ENCODE measurements at places on chromosomes 6 and 20. TPM values are rescaled to one million over a fixed set of nuclear protein-coding genes. Genes with fewer than 3 reads are reported as not detected.

- no peak for DNase-seq
Measured at GRCh38 chr6:33934731-33935270, 131.0 kb upstream of the MLN start.

GRCh38 chr6:93416571-93417420 is 2.6 kb downstream of the EPHA7 start:
- DNase-seq: peak; percentile 57

- no peak for DNase-seq
Measured at GRCh38 chr6:132023490-132023889, 72.3 kb upstream of the CCN2 start.

DNA sequence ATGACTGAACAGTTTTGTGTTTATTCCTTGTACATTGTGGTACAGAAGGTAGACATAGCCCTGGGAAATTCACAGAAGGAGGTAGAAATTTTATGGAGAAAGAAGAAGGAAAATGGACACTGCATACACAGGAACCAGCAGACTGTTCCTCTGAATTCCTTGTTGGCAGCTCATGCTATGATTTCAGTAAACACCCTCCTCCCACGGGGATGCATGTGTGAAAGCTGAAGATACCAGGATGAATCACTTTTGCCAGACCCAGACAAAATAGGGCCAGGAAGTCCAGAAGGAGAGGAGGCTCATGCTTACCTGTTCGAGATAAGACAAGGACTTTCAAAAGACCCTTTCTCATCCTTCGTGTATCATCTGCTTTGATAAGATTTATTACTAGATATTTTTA is 110.3 kb upstream of the GGTLC1 start:
- DNase-seq: no peak

DNA sequence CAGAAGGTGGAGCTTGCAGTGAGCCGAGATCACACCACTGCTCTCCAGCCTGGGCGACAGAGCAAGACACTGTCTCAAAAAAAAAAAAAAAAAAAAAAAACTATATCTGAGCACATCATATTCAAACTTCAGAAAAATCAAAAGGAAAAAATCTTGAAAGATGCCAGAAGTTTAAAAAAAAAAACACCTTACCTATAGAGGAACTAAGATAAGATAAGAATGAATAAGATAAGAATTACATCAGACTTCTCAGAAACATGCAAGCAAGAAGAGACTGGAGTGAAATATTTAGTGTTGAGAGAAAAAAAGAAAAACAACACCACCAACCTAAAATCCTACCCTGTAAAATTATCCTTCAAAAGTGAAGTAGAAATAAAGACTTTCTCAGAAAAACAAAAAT is 116.8 kb upstream of the ARID1B start:
- DNase-seq: no peak

DNA sequence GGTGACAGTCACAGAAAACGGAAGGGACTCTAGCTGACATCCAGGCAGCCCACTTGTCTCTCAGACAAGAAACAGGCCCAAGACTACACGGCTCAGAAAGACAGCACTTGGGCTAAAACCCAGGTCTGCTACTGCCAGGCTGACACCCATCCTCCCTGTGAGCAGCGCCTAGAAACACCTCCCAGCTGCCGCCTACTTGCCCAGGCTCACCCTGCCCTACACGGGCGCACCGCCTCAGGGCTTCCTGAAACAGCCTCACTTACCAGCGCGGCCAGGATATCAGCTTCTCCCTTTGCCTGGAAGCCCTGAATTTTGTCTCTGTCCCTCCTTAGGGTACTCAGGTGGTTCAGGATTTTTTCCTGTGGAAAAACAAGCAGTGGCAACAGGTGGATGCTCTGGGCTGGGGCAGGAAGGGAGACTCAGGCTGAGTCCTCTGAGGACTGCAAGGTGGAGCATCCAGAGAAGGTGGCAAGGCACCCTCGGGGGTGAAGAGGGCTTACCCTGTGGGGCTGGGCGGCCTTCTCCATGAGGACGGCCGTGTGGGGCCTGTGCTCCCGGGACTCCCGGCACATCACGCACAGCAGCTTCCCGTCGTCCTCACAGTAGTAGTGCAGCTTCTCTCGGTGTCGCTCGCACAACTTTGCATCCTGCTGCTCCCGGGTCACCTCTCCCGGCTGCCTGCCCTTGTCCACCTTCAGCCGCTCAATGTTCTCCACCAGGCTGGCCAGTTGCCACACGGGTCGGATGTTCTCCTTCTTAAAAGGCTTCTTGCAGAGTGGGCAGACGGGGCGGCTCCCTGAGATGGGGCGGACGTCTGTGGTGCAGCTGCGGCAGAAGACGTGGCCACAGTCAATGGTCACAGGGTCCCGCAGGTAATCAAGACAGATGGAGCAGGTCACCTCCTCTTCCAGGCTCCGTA is 14.8 kb downstream of the TRIM26 start:
- DNase-seq: no peak

DNA sequence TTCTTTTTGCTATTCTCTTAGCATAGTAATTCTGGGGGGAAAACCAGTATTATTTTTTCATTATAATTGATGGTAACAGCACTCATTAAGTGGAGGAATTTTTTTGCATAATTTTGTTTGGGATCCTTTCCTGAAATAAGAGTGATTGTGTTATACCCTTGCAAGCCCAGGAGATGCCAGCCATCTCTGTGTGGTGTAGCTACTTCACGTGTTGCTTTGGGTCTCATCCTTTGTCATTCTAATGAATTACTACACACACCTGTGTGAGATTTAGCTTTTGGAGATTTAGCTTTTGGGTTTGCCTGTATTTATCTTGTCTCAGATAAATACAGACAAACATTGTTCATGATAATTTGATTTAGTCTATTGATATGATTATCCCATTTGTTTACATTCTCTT is 76.5 kb downstream of the SH3BGRL2 start:
- DNase-seq: no peak

GLP1R gene
- total RNA-seq: 1.6 TPM

ARMC12 gene
- total RNA-seq: 0.80 TPM

NMBR gene
- total RNA-seq: 0.45 TPM

Measured in sciatic nerve (tissue), 2 donors.